Stimulated activated CD8-positive, alpha-beta memory T cell treated with anti-CD3 and anti-CD28 coated beads, Interleukin-4, amount 100 ng/mL, for 1 hour (primary cell): ENCODE measurements at places on chromosomes 4 and X.

DNA sequence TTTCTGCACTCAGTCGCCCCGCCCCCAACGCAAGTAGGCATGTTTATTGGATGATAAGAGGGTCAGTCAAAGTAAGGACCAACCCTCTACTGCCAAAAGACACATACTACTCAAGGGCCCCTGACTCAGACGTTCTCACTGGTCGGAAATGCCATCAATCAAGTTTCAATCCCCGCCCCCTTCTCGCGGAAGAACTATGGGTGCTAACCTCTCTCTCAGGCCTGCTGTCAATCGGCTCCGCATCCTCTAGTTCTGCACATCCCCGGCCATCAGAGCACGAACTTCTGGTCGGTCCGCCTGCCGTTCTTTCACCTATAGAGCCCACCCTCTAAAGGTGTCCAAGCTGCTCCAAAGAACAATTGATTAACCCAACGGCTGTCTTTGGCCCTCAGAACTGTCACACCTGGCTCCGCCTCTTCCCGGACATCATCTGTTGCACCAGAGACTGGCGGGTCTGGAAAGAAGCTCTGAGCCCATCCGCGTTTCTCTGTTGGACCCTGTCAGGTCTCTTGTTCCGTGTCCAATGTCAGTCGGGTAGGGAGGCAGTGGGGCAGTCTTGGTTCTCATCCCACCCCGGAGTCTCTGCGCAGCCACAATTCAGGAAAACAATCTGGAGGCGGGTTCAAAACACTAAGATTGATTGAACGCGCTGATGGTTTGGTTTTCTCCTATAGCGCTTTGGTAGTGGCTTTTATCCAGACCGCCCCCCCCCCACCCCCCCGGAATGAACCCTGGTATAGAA lies 15.2 kb downstream of the NDUFB11 start:
- peak; percentile 72 for DNase-seq

DNA sequence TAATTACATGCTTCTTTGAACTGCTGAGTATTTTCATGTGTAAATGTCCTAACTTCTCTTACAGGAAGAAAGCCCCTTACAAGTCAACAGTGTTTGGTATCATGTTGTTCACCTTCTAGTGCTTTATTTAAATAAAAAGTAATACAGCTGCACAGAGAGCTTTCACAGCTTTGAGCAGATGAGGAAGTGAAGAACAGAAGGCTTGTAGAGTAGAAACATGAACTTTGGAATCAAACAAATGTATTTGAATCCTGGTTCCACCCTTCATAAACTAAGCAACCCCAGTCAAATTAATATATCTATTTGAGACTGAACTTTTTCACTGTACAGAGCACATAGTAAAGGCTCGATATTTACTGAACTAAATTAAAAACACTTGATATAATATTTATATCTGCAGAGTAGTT lies 120.5 kb downstream of the CAMK2D start:
- DNase-seq, result no peak

GRCh38 chr4:87025614-87026041 lies 90.8 kb downstream of the AFF1 start:
- DNase-seq, result no peak

GRCh38 chr4:108620933-108621905 lies 843 bp downstream of the RPL34 start:
- DNase-seq, result no peak

DNA sequence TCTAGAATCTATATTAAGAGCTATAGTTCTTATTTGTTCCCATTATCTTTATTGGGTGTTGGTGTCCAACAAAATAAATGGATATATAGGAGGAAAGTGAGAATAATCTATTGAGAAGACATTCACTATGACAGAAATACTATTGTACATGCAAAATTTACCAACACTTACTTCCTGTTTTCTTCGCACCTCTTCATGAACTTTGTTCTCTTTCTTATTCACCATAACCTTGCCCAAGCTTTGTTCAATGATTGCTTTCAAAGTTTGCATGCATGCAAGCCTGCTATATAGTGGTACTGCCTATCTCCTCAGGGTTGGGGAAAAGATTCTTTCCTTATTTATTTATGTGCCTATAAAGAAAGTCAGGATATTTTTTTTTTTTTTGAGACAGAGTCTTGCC lies 176.4 kb upstream of the JADE1 start:
- DNase-seq, result no peak

- no peak for DNase-seq
Observed at GRCh38 chrX:15349046-15349445, 13.7 kb upstream of the PIGA start.

DNA sequence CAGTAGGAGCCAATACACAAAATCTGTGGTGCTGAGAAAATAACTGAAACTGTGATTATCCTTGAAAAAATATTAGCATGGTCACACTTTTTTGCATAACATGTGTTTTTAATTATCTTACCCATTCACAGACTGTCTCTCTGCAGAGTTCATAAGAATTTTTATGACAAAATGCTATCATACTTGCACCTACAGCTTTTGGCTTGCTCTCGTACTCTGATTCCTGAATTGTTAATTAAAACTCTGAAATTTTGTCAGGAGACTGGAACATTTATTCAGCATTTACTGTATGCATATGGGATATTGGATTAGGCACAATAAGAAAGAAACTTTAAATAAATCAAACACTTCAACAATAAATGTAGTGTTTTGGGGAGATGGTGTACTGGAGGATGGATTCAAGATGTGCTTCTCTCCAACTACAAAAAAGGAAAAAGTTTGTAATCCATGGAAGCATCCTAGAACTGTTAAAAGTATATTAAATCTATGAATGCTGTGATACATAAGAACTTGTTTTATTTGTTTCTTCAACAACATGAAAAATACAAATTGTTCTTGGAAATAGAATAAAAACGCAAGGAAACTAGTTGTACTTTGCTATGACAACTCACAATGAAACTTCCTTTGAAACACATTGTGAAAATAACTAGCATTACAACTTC lies 260.5 kb downstream of the SPATA18 start:
- DNase-seq, result no peak

DNA sequence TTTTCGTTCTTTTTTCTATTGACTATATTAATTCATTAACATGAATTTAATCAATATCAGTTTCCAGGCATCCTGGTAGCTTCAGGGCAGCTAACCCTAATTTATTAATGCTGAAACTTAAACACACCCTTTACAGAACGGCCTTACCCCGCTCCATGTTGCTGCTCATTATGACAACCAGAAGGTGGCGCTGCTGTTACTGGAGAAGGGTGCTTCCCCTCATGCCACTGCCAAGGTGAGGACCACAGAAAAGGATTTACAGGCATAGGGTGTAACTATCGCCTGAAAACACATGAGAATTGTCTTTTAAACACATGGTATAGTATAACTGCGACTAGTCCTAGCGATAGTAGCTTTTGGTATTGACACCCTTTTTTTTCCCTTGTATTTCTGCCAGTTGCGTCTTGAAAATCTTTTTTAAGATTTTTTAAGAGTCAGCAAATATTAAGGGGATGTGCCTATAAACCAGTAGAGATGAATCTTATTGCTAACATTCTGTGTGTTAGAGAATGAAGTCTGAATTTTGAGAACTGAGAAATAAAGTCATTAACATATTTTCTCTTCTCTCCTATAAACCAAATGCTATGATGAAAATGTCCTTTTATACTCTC lies 229.0 kb downstream of the ANK2 start:
- DNase-seq, result peak; percentile 14

- no peak for DNase-seq
Observed at GRCh38 chrX:21255032-21255618, 119.1 kb upstream of the CNKSR2 start.

GRCh38 chr4:120080533-120080932 lies 13.9 kb upstream of the MAD2L1 start:
- DNase-seq, result no peak

- DNase-seq, result no peak
Observed at GRCh38 chrX:15903186-15903681, 48.6 kb upstream of the AP1S2 start.

DNA sequence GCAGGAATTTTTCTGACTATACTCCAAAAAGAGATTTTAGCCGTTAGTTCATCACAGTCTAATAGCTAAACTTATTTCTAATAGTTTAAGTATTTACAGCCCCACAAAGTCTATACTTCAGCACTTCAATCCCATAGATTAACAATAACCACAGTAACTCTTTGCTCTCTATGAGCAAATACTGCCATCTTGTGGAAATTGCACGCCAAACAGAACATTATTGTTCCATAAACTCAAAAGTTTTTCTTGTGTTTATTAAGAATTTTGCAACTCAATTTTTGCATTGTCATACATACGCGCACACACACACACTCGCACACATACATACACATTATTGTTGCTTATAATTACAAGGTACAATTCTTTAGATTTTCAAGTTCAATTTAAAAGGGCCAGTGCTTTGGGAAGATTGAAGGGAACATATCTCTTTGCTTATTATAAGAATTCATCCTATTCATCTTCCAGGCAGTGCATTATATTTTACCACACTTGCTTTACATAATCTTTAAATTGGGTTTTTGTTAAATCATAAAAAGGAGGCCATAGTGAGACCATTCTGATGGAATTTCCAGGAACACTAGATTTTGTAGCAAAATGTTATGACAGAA lies 63.8 kb upstream of the ATOH1 start:
- no peak for DNase-seq

- no peak for DNase-seq
Observed at GRCh38 chr4:25092139-25092538, 61.4 kb upstream of the LGI2 start.

- DNase-seq, result no peak
Observed at GRCh38 chr4:151841107-151841506, 80.3 kb upstream of the GATB start.

DNA sequence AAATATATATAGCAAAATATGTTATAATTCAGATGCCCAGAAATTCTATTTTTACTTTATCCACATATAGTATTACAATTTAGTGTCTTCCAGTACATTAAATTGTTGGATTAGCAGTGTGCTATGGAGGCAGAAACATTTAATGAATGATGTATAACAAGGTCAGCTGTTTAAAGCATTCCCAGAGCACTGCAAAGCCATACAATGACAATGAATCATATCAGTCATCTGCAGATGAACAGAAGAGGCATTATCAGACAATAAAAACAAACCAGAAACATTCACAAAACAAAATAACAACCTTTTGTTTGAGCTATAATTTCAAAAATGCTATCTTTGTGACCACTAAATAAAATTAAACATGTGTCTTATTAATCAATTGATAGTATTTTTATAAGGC lies 524.2 kb downstream of the FAT4 start:
- no peak for DNase-seq

GRCh38 chrX:124256216-124256615 lies 76.2 kb upstream of the TEX13D start:
- no peak for DNase-seq

DNA sequence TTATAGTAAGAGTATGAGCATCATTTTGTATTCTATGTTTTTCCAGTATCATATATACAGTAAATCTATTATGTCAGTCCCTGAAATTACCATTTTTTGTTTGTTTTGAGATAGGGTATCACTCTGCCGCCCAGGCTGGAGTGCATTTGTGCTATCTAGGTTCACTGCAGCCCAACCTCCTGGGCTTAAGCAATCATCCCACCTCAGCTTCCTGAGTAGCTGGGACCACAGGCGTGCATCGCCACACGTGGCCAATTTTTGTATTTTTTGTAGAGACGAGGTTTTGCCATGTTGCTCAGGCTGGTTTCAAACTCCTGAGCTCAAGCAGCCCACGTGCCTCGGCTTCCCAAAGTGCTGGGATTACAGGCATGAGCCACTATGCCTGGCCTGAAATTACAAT lies 85.6 kb downstream of the ZNF330 start:
- DNase-seq, result no peak

- DNase-seq, result peak; percentile 5
Observed at GRCh38 chr4:123564758-123565346, 168.3 kb downstream of the SPRY1 start.

- no peak for DNase-seq
Observed at GRCh38 chr4:141375855-141376254, 155.2 kb downstream of the ZNF330 start.

DNA sequence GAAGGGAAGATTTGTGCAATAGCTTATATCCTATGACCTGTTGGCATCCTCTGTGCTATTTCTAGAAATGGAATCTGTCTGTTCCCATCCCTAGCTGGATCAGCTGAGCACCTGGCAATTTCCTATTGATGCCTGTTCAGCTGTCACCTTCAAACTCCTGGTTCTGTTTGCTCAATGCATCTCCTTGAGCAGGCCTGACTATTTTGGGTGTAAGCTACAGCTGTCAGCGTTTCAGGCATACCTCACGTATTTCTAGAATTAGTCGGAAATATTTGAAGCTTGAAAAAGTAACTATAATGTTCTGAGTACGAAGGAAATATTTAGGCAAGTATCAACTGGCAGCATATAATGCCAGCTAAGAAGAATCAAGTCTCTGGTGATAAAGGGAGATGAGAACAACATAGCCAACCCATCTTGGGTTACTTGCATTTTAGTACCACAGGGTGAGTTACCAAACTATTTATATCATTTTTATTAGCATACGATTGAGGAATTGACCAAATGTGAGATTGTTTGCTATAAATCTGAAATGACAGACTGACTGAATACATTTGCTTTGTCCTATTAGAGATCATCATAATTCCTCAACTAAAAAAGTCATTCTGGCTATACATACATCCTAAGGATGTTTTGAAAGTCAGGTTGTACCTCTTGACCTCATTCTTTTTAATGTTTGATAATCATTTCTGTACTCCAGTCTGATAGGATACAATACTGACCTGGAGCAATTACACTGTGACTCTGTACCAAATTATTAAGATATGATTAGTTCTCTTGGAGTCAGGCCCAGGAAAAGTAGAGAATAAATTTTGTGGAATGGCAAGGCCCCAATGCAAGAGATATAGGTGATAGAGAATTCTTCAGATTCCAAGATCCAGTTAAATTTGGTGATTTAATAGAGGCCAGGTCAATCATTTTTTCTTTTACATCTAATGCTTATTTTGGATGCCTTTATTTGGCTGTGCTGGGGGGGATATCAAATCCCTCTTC lies 36.4 kb upstream of the PLAC1 start:
- DNase-seq, result no peak

DNA sequence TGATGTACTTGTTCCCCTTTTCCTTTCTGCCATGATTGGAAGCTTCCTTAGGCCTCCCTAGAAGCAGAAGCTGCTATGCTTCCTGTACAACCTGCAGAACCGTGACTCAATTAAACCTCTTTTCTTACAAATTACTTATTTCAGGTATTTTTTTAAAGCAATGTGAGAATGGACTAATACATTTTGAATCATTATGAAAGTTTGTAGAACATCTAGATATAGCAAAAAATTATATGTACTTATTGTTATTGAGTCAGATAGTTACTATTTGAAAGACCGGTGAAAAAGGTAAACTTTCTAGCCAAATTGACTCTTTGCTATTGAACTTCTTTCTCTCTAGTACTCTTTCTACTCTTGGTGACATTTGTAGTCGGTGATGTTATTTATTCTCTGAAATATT lies 777.3 kb upstream of the GALNTL6 start:
- DNase-seq, result no peak

DNA sequence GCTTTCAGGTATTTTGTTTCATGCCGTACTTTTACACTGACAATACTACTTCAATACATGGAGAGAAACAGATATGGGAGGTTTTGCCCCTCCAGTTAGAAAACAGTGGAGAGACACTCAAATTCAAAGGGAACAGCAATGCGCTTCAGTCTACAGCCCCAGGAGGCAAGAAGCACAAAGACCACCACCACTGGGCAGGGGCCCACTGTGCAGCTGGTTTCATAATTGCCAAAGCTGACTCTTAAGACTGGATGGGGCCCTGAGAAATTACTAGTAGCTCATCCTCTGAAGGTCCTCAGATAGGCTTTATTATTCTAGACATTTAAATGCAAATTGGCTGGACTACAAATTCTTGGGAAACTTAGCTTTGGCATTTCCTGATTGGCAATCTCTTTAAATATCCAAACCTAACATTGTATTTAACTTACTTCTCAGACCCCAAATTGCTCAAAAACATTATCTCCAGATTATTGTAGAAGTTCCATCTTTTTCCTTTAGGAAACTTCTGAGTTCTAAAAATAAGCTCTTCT lies 85.9 kb upstream of the GPR34 start:
- DNase-seq, result no peak
